Activated CD8-positive, alpha-beta memory T cell treated with anti-CD3 and anti-CD28 coated beads for 1 hour (primary cell): ENCODE measurements at places on chromosomes 7 and 10.

GRCh38 chr7:26198133-26198780 lies 2.3 kb downstream of the HNRNPA2B1 start:
- no peak for DNase-seq

DNA sequence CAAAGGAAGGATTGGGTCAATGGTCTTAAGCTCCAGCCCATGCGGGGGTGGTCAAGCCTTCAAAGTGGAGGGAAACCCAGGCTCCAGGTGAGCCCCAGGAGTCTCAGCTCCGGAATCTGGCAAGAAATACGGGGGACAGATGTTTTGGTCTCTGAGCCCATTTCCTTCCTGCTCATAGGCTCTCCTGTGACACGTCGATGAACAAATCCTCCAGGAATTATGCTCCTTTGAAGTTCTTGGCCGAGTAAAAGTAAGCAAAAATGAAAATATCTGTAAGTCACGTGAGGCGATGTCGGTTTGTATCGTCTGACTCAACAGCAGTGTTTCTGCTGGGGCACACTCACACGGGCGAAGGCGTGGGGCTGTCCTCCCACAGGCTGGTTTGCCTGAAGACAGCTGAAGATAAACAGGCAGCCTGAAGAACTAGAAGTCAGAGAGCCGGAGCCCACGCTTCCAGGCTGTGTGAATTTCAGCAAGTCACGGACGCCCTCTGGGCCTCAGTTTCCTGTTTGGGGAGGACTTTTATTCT lies 52.6 kb upstream of the SMNDC1 start:
- peak; percentile 8 for DNase-seq

GRCh38 chr7:155310425-155311114 lies 12.9 kb downstream of the INSIG1 start:
- no peak for DNase-seq

DNA sequence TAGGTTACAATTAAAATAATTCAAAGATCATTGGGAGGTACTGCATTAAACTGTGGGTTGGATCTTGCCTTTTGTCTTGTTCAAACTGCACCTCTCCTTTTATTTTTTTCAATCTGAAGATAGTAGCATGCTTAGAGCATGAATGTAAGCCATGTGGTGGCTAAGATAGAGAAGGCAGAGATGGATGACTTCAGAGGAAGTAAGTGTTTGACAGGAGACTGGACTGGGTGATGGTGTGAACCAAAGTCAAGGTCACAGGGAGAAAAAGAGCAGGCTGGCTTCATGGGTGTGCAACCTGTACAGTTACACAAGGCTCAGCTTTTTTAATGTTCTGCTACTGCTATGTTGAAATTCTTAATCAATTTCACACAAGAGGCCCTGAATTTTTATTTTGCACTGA lies 85.6 kb downstream of the ZEB1 start:
- no peak for DNase-seq

DNA sequence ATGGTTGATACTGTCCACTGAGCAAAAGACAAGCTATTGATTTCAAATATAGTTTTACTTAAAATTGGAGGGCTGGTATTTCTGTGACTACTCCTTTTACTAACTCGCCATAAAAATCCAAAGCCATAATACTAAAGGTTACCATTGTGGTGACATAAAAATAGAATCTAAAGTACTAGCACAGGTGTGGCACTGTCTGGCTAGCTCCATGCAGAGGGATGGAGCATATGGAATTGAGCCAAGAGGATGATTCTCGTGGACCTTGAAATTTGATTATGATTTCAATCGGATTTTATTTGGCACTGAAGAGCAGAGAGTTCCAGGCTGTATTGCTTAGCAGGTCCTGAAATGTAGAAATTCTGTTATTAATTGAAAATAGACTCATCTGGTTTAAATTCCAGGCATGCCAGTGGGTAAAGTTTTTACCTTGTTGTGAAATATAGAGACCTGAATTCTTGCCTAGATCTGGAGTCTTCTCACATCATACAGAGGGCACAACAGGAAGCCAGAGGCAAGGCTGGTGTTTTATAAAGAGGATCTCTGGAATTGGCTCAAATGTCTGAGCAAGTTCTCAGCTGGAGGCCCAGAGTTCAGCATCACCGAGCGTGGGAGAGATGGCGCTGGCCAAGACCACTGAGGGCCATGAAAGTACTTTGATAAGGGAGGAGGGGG lies 29.9 kb upstream of the DLD start:
- no peak for DNase-seq

DNA sequence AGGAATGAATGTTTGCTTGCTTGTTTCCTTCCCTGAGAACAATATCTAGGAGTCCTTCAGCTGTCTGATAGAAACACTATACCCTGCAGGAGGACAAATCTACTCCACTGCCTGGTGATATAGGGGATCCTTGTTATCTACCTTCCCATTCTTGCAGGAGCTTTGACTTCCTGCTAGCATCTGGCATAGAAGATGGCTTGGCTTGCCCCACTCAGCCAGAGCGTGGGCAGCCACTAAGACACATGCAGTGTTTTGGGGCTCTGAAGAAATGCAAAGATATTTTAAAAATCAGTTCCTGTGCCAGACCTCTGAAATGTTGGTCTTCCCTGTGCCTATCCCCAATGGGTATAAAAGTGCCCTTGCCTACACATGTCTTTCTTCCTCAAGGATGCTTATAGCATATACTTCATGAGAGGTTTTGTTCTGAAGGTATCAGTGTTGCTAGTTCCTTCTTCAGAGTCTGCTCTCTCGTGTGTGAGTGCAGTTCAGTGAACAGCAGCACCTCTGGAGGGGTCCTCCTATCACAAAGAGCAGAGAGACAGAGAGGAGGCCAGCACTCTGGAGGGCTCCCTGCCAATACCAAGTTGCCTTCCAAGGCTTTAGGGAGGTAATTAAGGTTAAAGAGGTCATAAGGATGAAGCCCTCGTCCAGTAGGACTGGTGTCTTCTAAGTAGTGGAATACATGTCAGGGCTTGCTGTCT lies 149.1 kb upstream of the CALCR start:
- no peak for DNase-seq

DNA sequence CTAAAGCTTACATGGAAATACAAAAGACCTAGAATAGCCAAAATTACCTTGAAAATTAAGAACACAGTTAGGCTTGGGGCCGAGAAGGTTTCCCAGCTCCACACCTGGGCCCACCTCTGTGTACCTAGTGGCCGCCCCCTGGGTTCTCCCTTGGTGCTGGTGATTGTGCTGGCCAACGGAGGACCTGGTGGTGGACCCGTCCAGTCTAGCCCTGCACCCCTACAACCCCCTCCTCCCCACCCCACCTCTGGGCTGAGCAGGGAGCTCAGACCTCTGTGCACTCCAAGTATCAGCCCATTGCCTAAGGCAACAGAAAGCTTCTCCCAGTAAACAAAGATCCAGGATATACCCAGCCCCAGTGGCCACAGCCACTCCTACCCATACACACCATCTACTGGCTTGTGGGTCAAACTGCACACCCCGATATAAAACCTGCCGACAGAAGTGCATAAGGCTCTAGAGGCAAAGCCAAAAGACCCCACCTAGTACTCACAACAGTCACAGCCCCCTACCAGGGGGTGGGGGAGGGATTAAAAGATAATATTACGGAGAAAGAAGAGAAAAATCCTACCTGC lies 105.0 kb upstream of the DIP2C start:
- DNase-seq = no peak

GRCh38 chr7:3482147-3482921 lies 181.3 kb downstream of the SDK1 start:
- no peak for DNase-seq

DNA sequence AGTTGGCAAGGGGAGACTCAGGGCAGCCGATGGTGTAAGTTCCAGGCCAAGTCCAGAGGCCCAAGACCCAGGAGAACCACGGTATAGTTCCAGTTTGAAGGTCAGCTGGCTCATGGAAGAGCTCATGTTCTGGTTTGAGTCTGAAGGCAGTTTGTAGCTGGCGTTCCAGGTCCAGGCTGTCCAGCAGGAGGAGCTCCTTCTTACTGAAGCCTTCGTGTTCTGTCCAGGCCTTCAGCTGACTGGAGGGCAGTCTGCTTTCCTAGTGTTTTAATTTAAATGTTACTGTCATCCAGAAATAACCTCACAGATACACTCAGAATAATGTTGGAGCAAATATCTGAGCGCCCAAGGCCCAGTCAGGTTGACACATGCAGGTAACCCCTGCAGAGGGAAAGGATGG lies 4.2 kb downstream of the SUN1 start:
- no peak for DNase-seq

DNA sequence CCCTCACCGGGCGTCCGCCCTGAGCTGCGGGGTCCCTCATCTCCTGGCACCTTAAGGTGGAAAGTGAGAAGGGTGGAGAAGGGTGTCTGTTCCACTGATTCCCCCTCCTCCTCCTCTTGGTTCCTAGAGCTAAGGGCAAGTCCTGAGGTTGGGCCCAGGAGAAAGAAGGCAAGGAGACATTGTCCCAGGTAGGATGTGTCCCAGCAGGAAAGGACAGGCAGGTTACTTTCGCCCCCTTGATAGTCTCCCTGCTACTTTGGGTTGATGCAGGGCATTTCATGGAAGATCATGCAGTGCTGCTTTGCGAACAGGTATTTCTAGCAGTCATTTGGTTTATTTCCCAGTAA lies 582 bp downstream of the STEAP2 start:
- DNase-seq = no peak

DNA sequence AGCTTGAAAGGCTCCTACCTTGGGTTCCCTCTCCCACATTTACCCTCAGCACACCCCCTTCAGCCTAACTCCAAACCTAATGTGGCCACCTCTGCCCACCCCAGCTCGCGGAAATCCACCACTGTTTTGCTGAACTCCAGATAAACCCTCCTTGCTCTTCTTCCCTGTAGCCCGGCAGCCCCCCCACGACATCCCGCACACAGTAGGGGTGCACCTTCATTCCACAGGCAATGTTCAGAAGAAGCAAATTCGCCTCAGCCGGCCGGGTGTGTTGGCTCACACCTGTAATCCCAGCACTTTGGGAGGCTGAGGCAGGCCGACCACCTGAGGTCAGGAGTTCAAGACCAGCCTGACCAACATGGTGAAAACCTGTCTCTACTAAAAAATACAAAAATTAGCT lies 17.4 kb downstream of the CTBP2 start:
- no peak for DNase-seq

- DNase-seq = no peak
These were observed 53.6 kb upstream of the ZPBP start for GRCh38 chr7:50146692-50147091.

- DNase-seq = no peak
These were observed 6.7 kb downstream of the AOAH start for GRCh38 chr7:36717586-36717985.

GRCh38 chr10:125017547-125018298 lies 75.8 kb downstream of the ZRANB1 start:
- DNase-seq = no peak

DNA sequence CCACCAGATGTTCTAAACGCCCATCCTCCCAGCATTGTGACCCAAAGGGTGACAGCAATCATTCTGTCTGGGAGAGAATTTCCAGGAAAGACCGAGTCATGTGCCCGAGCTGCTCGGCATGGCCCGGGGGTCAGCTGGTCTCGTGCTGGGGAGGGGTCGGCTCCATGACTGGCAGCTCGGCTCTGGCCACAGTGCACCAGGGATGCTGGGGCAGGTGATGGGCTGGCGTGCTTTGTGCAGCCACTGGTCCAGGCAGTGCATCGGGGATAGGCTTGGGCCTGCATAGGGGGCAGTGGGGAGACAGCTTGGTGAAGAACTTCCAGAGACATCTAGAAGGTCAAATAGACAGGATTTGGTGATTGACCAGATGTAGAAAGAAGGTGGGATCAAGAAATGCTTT lies 39.2 kb upstream of the PSMG3 start:
- no peak for DNase-seq

- DNase-seq = no peak
These were observed 22.5 kb downstream of the CALHM2 start for GRCh38 chr10:103429647-103430046.

- no peak for DNase-seq
These were observed 81.6 kb downstream of the CHN2 start for GRCh38 chr7:29276199-29276598.

- DNase-seq = no peak
These were observed 109.0 kb upstream of the SP4 start for GRCh38 chr7:21318916-21319270.

DNA sequence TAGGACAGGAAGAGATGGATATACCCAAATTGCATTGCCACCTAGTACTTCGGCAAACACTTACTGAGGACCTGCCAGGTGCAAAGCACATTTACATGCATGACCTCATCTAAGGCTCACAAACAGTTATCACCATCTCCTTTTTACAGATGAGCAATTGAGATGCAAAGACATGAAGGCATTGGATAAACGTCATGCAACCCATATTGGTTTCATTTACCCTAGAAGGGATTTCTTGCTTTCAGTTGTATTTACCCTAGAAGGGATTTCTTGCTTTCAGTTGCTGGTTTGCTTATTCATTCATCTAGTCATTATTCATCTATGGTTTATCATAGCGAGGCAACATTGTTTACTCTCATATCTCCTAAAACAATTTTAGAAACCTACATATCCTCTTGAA lies 52.2 kb downstream of the STEAP1B start:
- DNase-seq = no peak

GRCh38 chr7:26100406-26101339 lies 51.3 kb upstream of the NFE2L3 start:
- DNase-seq = no peak

DNA sequence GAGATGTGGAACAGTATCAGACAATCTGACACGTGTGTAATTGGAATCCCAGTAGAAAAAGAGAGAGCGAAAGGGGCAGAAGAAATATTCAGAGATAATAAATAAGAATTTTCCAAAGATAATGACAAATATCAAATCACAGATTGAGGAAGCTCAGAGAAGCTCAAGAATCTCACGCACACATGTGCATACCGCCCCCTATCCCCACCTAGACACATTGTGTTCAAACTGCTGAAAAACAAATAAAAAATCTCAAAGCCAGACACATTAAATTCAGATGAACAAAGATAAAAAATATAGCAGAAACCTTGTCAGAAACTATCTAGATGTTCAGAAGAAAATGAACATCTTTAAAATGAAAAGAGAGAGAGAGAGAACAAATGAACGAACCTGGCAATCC lies 17.2 kb downstream of the SFR1 start:
- no peak for DNase-seq

DNA sequence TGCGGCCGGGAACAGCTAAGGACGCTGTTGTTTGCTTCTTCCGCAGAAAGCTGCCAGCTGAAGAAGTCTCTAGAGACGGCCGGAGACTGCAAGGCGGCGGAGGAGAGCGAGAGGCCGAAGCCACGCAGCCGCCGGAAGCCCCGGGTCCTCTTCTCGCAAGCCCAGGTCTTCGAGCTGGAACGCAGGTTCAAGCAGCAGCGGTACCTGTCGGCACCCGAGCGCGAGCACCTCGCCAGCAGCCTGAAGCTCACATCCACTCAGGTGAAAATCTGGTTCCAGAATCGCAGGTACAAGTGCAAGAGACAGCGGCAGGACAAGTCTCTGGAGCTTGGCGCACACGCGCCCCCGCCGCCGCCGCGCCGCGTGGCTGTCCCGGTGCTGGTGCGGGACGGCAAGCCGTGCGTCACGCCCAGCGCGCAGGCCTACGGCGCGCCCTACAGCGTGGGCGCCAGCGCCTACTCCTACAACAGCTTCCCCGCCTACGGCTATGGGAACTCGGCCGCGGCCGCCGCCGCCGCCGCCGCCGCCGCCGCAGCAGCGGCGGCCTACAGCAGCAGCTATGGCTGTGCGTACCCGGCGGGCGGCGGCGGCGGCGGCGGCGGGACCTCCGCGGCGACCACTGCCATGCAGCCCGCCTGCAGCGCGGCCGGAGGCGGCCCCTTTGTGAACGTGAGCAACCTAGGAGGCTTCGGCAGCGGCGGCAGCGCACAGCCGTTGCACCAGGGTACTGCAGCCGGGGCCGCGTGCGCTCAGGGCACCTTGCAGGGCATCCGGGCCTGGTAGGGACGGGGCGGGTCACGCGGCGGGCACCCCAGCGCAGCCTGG lies 2.4 kb downstream of the NKX2-3 start:
- DNase-seq = no peak

- DNase-seq = no peak
These were observed 51.4 kb upstream of the SMNDC1 start for GRCh38 chr10:110355922-110356627.
